Activated T-helper 1 cell treated with anti-CD3 and anti-CD28 coated beads, Interleukin-2, amount 50 U/mL, for 16 hours (primary cell): ENCODE measurements at places on chromosomes 3 and 15.

DNA sequence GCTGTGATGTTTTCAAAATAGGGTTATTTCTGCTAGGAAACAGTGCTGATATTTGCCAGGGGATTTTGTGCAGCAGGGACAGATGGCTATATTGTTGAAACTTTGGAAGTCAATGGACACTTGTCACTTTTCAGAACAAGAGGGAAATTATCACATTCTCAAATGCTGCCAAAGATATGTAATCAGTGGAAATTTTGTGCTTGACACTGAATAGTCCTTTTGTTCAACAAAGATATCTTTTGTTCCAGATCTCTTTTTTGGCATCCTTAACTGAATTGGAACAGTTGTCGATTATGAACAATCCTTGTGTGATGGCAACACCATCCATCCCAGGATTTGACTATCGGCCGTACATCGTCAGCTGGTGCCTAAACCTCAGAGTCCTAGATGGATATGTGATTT, 7.8 kb downstream of the CEP97 start:
- no peak for DNase-seq

DNA sequence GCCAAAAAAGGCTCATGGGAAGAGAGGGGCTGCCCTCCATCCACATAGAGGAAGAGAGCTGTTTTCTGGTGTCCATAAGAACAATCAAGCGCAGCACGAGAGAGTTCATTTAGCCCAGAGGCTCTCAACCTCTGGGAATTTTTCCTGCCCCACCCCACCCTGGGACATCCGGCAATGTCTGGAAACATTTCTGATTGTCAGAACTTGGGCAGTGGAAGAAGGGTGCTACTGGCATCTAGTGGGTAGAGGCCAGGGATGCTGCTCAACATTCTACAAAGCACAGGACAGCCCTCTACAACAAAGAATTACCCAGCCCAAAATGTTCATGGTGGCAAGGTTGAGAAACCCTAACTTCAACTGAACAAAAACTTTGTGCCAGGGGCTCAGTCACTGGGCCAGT, 92.9 kb downstream of the RAB11A start:
- DNase-seq: no peak

DNA sequence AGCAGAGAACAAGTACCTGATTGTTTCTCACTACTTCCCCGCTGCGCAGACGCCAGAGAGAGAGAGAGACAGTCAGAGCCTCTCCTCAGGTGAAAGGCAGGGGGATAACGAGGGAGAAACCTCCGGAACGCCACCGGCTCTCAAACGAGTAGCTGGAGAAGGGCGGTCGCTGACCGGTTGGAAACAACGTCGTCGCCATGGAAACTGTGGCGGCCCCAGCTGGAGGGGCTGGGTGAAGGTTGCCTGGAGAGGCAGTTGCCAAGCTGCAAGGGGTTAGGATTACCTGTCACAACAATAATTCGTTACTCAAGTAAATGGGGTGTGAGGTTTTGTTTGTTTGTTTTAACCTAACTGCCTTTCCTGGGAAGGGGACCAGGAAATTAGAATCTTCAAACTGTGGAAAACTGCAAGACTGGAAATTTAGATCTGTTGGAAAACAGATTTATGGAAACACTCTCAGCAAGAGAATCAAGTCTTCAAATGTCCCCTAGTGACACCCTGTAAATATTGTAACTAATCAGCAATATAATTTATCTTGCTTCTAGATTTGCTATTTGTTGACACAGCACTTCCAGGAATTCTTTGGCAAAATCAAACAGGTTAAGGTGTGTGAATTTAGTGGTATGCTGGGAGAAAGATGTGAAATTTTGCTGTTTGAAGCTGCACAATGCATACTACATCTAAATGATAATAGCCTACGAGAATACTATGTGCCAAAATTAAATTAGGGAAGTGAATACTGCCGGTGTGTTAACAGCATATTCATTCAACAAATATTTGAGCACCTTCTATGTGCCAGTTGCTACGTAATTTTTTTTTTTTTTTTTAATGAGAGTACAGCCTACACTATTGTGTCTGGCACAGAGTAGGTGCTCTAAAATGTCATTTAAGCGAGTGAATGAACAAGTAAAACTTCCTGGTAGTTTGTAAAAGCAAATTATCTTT, at the start of gene DNAH12:
Gene DNAH12, minus strand, starts transcription at position 164 of the 945 bp plus-strand sequence. CDS start 1,474 bp downstream, outside the sequence.
- DNase-seq: no peak

GRCh38 chr3:8981296-8981695, 18.0 kb upstream of the RAD18 start:
- DNase-seq: no peak

DNA sequence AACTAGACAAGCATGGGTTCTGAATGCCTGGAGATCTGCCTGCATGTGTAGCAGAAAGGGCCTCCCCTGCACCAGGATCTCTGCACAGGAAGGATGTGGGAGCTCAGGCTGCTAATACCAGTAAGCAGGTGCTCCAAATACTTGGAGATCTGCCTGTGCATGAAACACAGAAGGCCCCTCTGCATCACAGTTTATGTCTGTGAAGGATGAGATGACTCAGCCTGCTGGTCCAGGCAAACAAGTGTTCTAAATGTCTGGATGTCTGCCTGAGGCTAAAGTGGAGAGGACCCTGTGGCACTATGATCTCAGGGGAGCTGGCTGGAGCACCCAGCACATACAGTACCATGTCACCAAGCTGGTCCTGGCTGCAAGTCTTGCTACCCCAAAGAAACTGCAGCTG, 678.8 kb downstream of the MCTP2 start:
- DNase-seq: no peak
